ENCODE measurements at places on chromosomes 3 and 15. TPM values are rescaled to one million over a fixed set of nuclear protein-coding genes. Genes with fewer than 3 reads are reported as not detected.
A peak's percentile ranks its signal among the peaks of the same experiment; 100 is the strongest.

DNA sequence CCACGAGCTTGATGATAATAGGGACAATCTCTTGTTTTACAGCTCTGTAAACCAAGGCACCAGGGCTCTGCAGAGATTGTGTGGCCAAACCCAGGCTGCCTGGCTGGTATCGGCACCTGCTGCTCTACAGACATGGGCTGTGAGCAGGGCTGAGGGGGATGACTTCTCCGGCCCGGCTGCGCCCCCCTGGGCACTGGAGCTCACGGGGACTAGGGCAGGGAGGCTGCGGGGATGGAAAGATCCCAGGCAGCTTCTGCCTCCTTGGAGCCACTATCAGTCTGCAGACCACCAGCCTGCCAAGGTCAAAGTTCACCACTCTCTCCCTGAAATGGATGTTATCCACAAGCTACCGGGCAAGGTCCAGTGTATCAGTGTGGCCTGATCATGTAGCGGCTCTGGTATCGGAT, 22.0 kb upstream of the PIGZ start:
- DNase-seq: no peak

DNA sequence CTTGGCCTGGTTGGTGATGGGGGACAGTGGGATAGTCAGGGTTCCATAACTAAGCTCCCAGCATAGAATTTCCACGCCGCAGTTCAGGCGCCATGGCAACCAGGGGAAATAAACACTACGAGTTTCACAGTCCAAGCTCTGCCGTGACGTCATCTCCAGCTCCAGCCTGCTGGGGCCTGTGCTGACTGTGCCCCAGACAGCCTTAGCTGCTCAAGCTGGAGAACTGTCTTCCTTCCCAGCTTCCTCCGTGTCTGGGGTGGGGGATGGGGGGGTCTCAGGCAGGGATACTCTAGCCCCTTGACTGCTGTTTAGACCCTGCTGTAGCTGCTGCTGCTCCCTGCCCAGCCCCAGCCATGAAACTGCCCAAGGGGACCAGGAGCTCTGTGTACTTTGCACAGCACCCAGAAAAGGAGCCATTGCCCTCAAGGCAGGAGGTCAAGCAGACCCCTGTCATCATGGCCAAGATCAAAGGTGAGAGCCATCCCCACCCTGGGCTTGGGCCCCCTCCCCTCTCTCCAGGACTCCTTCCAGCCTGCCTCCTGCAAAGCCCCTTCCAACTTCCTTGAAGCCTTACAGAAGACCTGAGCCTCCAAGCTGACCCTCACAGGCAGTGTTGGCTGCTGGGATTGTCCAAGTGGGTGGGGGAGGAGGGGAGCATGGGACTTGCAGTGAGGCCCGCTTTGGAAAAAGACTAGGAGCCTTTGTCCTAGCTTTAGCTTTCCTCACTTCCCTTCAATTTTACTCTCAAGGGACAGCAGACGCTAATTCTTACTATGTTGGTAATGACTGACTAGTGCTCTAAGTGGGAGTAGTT, 11.4 kb upstream of the CSPG4 start:
- peak; percentile 95 for DNase-seq

Gene IQCF5
- not detected for total RNA-seq

DNA sequence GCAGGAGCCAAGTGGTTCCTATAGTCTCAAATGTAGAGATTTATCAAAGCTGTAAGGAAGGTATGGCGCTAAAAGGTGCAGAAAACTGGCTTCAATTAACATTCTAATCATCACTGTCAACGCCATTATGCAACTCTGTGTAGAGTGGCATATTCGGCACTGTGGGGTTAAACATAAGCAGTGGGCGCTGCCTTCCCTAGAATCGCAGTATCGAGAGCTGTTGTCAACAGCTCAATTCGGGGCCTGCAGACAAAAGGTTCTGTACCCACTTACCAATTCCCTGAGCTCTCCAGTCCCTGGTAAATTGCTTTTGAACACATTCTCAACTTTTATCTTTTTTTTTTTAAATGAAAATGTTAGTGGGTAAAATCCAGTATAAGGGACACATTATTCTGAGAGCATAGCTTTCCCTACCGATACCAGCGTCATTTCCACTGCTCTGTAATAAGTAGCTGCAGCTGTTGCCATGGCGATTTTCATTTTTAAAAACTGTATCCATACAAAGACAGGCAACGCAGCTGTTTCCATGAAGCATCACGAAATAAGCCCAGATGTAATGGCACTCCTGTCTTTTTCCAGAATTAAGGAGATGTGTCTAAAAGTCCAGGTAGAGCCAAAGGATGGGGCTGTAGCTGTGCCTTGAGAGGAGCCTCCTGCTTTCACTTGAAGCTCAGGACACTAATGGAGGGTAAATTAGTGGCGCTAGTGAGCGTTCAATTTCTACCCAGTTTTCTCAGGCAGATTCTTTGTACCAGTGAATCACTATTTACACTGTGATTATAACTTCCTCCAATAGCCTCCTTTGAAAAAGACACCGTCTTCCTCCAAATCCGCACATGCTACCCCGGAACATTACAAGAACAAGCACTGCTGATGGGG, 250.3 kb downstream of the SLC9A9 start:
- DNase-seq: no peak

GRCh38 chr3:126956361-126956760, 26.6 kb upstream of the PLXNA1 start:
- DNase-seq: no peak

- DNase-seq: no peak
Measured at GRCh38 chr15:54829821-54830220, 366.9 kb downstream of the RSL24D1 start.

- no peak for DNase-seq
Measured at GRCh38 chr3:197258168-197258755, 40.1 kb downstream of the DLG1 start.

DNA sequence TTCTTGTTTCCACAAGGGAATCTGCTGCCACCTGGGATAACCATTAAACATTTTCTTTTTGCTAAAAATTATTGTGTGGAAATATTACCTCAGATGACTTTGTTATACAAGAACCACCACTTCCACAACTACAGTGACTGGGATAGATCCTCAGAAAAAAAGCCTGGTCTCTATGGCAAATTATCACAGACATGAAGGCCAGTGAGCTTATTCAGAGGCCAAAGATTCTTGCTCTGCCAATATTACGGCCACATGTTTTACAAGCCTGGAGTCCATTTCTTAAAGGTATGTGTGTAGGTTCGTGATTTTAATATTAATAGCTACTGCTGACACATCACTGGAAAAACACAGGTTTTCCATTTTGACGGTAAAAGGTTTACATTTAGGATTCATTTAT, 73.8 kb downstream of the MYO1E start:
- DNase-seq: no peak

- DNase-seq: no peak
Measured at GRCh38 chr3:131053043-131053859, 26.6 kb downstream of the NEK11 start.

Gene ZNF660
- total RNA-seq: 2.2 TPM

GRCh38 chr3:184786280-184786941, 25.6 kb upstream of the VPS8 start:
- DNase-seq: peak; percentile 83

Gene ALG1L2
- total RNA-seq: not detected

Gene POMGNT2
- total RNA-seq: 24.6 TPM

Gene PLA2G4D
- total RNA-seq: not detected

GRCh38 chr15:58318517-58318916, 113.3 kb upstream of the LIPC start:
- DNase-seq: no peak

DNA sequence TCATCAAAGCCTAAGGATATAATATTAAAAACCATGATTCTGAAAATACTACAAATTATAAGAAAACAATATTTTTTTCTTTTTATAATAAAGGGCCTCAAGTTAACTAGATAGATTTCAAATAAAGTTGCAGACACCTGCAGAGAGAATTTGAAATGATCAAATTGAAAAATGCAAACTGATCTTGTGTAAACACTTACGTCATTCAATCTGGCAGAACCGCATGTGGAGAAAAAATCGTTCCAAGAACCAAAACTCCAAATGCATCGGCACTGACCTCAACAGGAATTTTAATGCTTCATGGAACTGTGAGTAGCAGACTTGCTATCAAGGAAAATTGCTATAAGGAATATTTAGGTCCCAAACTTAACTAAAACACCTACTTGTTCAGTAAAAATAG, 17.2 kb downstream of the CPA3 start:
- DNase-seq: no peak

Gene ZDHHC19
- not detected for total RNA-seq

Data from right cardiac atrium (tissue), 5 donors.